ENCODE measurements at places on chromosomes 6 and 20.

- no peak for DNase-seq
Measured at GRCh38 chr20:18849131-18849530, 35.5 kb downstream of the SCP2D1 start.

- no peak for DNase-seq
Measured at GRCh38 chr20:24690408-24690807, 221.0 kb downstream of the SYNDIG1 start.

- DNase-seq: peak; percentile 40
Measured at GRCh38 chr6:148177589-148178233, 164.9 kb upstream of the SASH1 start.

GRCh38 chr20:50868509-50869495 is 62.4 kb downstream of the ADNP start:
- no peak for DNase-seq

DNA sequence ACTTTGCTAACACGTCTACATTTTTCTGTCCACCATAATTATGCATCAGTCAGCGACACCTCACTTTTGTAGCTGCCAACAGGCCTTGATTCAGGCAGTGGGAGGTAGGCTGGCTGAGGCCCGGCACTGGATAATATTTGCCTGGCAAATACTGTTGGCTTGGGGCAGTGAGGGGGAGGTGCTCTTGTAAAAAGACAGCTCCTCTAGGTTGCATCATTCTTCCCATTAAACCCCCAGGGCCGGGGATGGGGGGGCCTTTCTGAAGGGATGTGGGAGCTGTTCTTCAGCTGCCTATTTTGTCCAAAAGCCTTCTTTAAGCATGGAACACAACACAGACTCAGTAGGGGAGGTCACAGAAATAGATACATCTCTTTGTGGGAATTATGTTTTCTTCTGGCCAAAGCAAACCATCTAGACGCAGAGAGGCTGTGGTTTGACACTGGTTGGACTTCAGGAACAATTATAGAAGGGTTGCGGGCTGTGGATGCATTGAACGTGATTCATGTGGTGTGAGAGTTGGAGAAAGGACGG is 338.3 kb upstream of the NT5E start:
- DNase-seq: no peak

- DNase-seq: no peak
Measured at GRCh38 chr20:3563133-3563532, 92.3 kb downstream of the ATRN start.

- DNase-seq: no peak
Measured at GRCh38 chr6:14267885-14268660, 150.5 kb downstream of the CD83 start.

DNA sequence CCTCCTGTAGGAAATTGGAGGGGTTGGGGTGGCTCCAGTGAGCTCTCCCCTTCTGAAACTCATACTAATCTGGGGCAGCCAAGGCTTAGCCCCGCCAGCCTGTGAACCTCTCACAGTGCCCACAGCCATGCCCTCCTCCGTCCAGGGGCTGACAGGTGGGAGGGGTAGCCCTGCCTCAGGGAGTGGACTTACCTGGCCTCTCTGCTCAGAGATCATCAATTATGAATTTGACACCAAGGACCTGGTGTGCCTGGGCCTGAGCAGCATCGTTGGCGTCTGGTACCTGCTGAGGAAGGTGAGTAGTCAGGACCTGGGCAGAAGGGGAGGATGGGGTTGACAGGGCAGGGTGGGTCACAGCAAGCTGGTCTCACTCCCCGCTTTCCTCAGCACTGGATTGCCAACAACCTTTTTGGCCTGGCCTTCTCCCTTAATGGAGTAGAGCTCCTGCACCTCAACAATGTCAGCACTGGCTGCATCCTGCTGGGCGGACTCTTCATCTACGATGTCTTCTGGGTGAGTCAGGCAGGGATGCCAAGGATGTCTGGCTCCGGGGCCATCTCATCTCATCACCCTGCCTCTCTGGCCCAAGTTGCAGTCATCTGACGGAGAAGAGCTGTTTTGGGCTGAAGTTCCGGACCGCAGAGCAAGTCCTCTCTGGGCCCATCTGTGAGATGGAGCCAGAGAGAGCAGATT is 34.7 kb downstream of the HM13 start:
- no peak for DNase-seq

DNA sequence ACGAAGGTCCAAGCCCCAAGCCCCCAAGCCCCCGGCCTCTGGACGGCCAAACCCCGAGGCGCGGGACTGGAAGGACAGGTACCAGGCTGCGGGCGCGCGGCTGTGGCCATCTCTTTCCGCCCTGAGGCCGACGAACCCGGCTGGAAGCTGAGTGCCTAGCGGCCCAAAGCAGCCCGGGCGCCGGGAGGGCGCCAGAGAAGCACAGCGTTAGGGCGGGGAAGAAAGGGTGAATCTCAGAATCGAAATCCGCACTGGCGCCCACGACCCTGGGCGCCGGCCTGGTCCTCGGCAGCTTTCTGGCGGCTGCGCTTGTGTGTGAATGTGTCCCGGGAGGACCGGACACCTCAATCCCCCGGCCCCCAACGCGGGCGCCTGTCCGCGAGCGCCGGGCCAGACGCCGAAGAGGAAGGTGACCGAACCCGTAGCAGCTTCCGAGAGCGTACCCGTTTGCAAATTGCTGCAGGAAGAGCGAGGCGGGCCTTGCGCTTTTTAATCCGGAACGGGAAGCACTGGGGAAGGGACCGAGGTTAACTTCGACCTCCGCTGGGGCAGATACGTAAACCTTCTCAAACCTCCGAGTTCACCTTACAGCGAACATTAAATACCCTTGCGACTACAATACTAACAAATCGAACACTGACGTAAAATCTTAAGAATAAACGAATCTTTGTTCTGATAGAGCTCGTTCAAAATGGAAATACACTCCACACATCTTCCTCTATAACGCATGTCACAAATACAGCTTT is 2.9 kb downstream of the NRN1 start:
- DNase-seq: no peak

- DNase-seq: no peak
Measured at GRCh38 chr20:31606804-31607639, 1.9 kb downstream of the ID1 start.

GRCh38 chr6:7145585-7145884 is 37.8 kb downstream of the RREB1 start:
- no peak for DNase-seq

GRCh38 chr6:82259389-82259788 is 11.8 kb upstream of the IBTK start:
- no peak for DNase-seq

- no peak for DNase-seq
Measured at GRCh38 chr20:19077370-19078220, 134.8 kb upstream of the SLC24A3 start.

GRCh38 chr6:118764766-118765165 is 113.4 kb upstream of the CEP85L start:
- no peak for DNase-seq

- DNase-seq: no peak
Measured at GRCh38 chr6:150202404-150202803, 59.6 kb downstream of the PPP1R14C start.

GRCh38 chr20:23235173-23236027 is 115.2 kb upstream of the NXT1 start:
- peak; percentile 48 for DNase-seq

DNA sequence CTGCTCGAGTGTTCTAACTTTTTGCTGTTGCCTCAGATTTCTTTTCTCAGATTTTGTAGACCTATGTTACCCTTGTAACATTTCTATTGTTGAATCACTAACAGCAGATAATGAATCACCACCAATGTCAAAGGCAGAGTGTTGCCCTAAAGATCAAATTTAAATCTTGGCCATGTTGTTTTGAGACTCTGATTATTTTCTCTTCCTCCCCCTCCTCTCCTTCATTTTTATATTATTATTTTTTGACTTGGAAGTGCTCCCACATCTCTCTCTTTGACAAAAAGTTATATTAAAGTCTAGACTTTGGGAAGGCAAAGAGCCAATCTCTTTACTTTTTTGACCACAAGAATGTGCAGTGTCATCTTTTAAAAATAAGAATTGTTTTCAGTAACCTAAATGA is 422.7 kb downstream of the NKAIN2 start:
- no peak for DNase-seq

DNA sequence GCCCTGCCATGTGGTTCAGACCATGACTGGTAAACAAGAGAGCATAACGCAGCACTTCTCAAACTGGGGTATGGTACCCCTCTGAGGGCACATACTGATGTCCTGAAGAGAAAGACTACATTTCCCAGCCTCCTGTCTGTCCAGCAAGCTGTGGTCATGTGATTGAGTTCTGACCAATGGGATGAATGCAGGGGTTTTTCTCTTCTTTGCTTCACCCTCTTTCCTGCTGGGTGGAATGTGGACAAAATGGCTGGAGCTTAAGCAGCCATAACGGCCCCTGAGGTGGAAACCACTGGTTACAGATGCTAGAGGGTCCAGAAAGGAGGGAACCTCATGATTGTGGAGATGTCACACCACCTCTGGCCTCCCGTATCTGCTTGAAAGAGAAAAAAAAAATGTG is 19.4 kb upstream of the KCNB1 start:
- DNase-seq: no peak

DNA sequence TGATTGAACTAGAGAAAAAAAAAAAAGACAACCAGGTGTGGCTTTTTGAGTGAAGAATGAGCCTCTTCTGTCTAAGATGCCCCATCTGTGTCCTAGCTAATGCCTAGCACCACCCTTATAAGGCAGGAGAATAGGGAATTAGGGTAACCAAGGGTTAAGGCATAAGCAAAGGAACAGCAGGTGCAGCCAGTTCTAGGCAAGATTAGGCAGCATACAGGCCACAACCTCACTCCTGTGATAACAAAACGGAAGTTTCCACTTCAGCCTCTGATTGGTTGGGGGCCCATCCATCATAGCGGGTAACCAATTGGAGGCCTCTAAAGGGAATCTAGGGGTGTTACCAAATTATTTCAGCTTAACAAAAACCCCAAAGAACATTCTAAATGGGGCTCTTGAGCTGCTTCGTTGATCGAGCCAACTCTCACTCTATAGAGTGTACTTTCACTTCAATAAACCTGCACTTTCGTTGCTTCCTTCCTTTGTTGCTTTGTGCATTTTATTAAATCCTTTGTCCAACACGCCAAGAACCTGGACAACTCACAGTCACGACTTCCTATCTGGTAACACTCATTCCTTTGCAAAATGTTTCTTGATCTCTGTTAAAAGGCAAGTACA is 61.9 kb upstream of the TAGAP start:
- DNase-seq: peak; percentile 94

GRCh38 chr20:51528263-51529027 is 14.1 kb downstream of the NFATC2 start:
- DNase-seq: peak; percentile 58
